ENCODE measurements at places on chromosomes 16 and 17.

- DNase-seq, result no peak
Measured at GRCh38 chr17:13104576-13104975, 86.7 kb upstream of the ELAC2 start.

GRCh38 chr17:43517161-43517560 lies 29.0 kb downstream of the ETV4 start:
- DNase-seq, result no peak

- DNase-seq, result peak; percentile 65
Measured at GRCh38 chr16:29811896-29812665, at the start of gene PRRT2. TSS of gene PRRT2 (plus strand) at chr16:29812193. CDS start at chr16:29813055, 862 bp downstream.

- DNase-seq, result peak; percentile 30
Measured at GRCh38 chr16:30356401-30357084, 1.4 kb upstream of the CD2BP2 start.

DNA sequence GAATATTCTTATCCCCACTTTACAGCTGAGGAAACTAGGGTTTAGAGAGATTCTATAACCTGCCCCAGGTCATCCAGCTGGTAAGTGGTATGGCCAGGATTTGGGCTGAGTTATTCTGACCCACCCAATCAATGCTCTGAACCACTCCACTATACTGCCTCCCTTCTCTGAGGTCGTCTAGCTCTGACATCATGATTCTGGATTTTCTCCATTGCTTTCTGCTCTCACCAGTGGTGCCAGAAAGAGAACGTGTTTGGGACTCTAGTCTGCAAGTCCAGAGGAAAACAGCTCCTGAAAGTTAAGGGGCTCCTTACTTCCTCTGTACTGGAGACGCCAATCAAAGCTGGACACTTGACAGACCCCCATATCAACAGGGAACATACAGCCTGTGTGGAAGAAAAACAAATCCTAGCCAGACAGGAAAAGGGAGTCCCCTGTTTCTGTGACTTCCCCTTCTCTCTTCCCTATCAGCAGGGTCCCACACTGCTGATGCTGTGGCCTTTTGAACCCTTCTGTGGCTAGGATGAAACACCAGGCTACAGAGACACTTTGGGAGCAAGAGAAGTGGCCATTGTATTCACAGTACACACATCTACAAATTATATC lies 6.0 kb upstream of the EZH1 start:
- no peak for DNase-seq

DNA sequence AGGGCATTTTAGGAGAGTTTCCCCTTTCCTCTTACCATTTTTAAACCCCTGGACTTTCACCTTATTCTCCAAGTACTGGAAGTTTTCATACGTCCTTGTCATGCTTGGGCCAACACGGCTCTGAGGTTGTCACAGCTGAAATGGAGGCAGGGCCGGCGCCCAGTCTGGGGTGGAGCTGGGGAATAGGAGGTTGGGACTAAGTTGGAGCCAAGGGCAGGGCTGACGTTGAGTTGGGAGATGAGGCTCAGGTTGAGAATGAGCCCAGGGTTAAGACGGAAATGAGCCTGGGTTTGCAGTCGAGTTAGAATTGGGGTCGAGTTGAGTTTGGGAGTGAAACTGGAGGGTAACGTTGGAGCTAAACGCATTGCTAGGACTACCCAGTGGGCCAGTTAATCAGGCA lies 1.3 kb downstream of the CLEC10A start:
- DNase-seq, result no peak

DNA sequence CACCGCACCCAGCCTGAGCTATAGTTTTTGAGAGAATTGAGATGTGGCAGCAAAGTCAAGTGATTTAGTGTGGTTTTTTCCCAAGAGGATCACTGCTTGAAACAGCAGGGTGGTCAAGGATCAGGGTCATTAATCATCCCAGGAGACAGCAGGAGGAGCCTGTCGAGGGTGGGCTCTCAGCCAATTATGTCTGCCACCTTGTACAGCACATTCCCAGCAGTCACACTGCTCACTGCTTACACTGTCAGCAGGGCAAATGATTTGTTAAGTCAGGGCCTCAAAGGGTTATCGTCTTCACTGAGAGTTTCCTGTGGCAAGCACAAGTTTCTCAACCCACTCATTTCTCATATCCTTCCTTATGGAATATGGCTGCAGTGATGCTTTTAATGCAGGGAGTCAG lies 13.2 kb downstream of the B3GNT9 start:
- no peak for DNase-seq

DNA sequence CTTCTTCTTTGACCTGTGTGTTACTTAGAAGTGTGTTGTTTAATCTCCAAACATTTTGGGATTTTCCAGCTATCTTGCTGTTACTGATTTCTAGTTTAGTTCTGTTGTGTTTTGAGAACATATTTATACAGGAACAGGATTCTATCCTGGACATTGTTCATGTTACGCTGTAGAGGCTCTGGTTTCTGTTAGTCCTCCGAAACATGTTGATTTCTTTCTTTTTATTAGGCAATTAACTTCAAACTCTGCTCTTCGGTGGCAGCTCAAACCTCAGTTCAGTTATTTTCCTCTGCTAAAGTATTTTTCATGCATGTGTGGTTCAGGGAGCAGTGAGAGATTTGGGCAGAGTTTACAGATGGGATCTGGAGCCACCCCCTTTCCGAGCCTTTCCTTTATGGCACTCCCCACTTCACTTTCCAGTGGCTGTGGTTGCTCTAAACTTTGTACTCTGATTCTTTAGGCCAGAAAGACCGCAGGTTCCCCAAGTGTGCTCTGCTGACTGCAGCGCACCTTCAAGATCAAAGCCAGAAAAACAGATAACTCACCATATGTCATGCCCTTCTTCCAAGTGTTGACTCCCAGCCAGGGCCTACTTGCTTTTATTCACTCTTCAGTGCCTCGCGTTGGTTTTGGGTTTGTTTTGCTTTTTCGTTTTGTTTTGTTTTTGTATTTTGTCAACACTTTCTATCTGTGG lies 77.6 kb upstream of the KSR1 start:
- no peak for DNase-seq
